ENCODE measurements at places on chromosomes 6 and 20. TPM values are rescaled to one million over a fixed set of nuclear protein-coding genes. Genes with fewer than 3 reads are reported as not detected.

The PEX7 gene
- total RNA-seq: 4.4 TPM

The FAM110A gene
- total RNA-seq: 11.6 TPM

The ACSS2 gene
- 9.7 TPM for total RNA-seq

The PTGIS gene
- not detected for total RNA-seq

The HTR1E gene
- not detected for total RNA-seq

The SLC35D3 gene
- total RNA-seq: not detected

The MTG2 gene
- 37.4 TPM for total RNA-seq

The SNAP91 gene
- total RNA-seq: 0.14 TPM

The TSBP1 gene
- not detected for total RNA-seq

The FAM217A gene
- total RNA-seq: not detected

The KIAA1586 gene
- total RNA-seq: 4.0 TPM

The MDC1 gene
- 17.5 TPM for total RNA-seq

The BPIFA1 gene
- not detected for total RNA-seq

The ANKRD66 gene
- total RNA-seq: not detected

The SNX9 gene
- total RNA-seq: 23.4 TPM

The TRIM31 gene
- 1.1 TPM for total RNA-seq

The PDE10A gene
- 27.5 TPM for total RNA-seq

The IP6K3 gene
- total RNA-seq: 0.31 TPM

Measured in A549 treated with ZK216348 at 1 μM for 4 hours (cell line).